ENCODE measurements at places on chromosomes 1 and 21. TPM values are rescaled to one million over a fixed set of nuclear protein-coding genes. Genes with fewer than 3 reads are reported as not detected.

AADACL3 gene
- not detected for total RNA-seq

PDZK1 gene
- 1.7 TPM for total RNA-seq

RHOC gene
- 764 TPM for total RNA-seq

NMNAT2 gene
- total RNA-seq: 0.56 TPM

AMY1B gene
- not detected for total RNA-seq

OR2L13 gene
- total RNA-seq: not detected

ZFYVE9 gene
- 28.7 TPM for total RNA-seq

DISP3 gene
- total RNA-seq: not detected

COL8A2 gene
- 0.54 TPM for total RNA-seq

CELSR2 gene
- total RNA-seq: 1.3 TPM

OR2T33 gene
- total RNA-seq: not detected

OR2M3 gene
- not detected for total RNA-seq

MAP1LC3C gene
- not detected for total RNA-seq

TFAP2E gene
- under 0.01 TPM for total RNA-seq

FOXD2 gene
- total RNA-seq: under 0.01 TPM

TNFAIP8L2 gene
- not detected for total RNA-seq

SLAMF9 gene
- 0.28 TPM for total RNA-seq

NBPF4 gene
- total RNA-seq: not detected

ALX3 gene
- total RNA-seq: not detected

NTNG1 gene
- 2.3 TPM for total RNA-seq

LMOD1 gene
- total RNA-seq: 53.2 TPM

RBP7 gene
- total RNA-seq: not detected

TNFRSF1B gene
- total RNA-seq: 5.0 TPM

MMEL1 gene
- total RNA-seq: under 0.01 TPM

SYTL1 gene
- total RNA-seq: 0.18 TPM

CCDC30 gene
- total RNA-seq: 0.18 TPM

ARHGEF10L gene
- total RNA-seq: 5.0 TPM

FGR gene
- not detected for total RNA-seq

AMY1C gene
- not detected for total RNA-seq

CRYBG2 gene
- not detected for total RNA-seq

UTP25 gene
- 17.4 TPM for total RNA-seq

PEAR1 gene
- 2.0 TPM for total RNA-seq

BTBD19 gene
- total RNA-seq: 0.56 TPM

ATAD3C gene
- total RNA-seq: not detected

GNG4 gene
- total RNA-seq: 0.28 TPM

CFHR5 gene
- not detected for total RNA-seq

LCE2A gene
- not detected for total RNA-seq

OVAAL gene
- not detected for total RNA-seq

PTPN22 gene
- total RNA-seq: 0.28 TPM

ZNF644 gene
- total RNA-seq: 45.3 TPM

SELENBP1 gene
- total RNA-seq: 21.1 TPM

HSPA6 gene
- 0.54 TPM for total RNA-seq
